ENCODE measurements at places on chromosomes 6 and 20. TPM values are rescaled to one million over a fixed set of nuclear protein-coding genes. Genes with fewer than 3 reads are reported as not detected.

RPL10A gene
- 1,878 TPM for polyA plus RNA-seq

MACROD2 gene
- 4.2 TPM for polyA plus RNA-seq

DEFB128 gene
- polyA plus RNA-seq, result not detected

OVOL2 gene
- polyA plus RNA-seq, result 3.1 TPM

DNA sequence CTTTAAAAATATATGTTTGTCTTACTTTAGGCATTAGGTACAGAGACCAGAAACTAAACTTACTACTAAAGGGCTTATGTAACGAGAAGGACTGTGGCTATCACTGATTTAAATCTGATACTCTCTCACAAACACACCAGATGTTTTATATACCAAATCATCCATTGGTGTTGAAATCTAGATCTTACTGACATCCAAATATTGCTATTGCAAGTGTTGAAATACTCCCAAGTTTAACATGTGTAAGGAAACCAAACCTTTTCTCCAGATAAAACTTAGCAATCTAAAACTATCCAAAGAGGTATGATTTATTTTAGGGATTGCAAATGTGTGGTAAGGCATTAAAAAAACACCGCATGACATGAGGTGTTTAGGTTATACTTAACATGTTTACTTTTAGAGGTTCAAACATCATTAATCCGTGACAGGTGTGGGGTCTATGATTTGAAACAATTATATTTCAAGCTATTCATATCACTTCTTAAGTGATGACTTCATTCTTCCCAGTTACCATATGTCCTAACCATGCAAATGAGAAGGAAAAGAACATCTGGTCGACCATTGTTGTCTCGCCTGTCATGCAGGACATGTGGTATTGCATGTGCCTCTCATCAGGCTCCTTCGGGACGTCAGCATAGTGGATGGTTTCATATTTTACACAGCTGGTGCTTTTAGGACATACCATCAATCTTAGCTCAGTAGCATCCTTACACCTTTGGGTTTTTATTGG lies 168.3 kb upstream of the SPACA1 start:
- DNase-seq, result no peak

DNA sequence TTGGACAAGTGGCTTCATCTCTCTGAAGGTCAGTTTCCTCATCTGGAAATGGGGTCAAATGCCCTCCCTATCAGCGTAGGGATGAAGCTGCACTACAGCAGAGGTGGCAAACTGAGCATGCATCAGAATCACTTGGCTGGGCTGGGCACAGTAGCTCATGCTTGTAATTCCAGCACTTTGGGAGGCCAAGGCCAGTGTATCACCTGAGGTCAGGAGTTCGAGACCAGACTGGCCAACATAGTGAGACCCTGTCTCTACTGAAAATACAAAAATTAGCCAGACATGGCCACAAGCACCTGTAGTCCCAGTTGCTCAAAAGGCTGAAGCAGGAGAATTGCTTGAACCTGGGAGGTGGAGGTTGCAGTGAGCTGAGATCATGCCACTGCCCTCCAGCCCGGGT lies 6.7 kb upstream of the MMP9 start:
- DNase-seq, result no peak

DNA sequence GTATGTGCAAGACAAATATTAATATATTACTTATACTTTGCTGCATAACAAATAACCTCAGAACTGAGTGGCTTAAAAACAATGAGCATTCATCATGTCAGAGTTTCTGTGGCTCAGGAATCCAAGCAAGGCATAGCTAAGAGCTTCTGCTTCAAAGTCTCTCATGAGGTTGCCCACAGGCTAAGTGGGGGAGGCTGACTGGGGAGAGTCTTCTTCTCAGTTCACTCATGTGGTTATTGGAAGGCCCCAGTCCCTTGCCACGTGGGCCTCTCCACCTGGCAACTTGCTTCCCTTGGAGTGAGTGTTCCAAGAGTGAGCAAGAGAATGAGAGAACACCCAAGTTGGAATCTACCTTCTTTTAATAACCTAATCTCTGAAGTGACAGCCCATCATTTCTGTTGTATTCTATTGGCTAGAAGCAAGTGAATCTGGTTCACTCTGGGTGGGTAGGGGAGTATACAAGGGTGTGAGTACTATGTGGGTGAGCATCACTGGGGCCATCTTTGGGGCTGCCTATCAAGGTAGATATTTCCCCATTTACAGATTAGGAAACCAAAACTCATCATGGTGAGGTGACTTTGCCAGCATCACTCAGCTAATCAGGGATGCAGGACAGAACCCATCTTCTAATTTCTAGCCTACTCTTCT lies 36.0 kb downstream of the DNAH8 start:
- no peak for DNase-seq

DNA sequence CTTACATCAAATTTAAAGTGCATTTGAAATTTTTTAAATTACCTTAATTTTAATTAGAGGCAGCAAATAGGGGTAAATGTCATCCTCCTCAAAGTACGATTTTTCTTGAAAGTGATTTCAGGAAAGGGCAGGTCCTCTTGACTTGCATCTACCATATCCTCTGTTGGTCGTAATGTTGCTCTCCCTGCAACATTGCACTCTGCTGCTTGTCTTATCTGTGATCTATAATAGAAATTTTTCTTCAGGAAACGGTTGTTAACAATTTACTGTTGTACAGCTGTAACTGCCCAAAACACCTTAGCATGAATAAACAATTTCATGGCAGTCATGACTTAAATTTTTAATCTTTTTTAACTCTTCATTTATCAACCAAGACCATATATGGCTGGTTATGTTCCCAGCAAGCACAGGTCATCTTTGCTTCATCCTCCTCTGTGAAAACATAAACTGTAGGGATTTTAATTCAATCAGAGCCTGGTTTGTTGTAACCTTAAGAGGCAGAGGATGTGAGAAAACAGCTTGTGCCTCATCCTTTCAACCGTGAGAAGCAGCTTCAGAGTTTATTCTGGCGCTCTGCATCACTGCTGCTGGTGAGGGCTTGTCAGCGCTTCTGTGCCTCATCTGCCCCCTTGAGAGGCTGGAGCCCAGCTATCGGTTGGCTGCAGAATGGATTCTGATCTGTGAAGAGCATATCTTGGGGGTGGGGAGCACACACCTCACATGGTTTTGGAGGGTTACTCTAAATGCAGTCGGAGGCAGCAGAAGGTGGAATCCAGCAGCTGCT lies 56.0 kb downstream of the CTNNBL1 start:
- no peak for DNase-seq

- DNase-seq, result no peak
Observed at GRCh38 chr20:44723391-44723790, 8.2 kb downstream of the CCN5 start.

- no peak for DNase-seq
Observed at GRCh38 chr20:19511931-19512330, 246.1 kb upstream of the RIN2 start.

DNA sequence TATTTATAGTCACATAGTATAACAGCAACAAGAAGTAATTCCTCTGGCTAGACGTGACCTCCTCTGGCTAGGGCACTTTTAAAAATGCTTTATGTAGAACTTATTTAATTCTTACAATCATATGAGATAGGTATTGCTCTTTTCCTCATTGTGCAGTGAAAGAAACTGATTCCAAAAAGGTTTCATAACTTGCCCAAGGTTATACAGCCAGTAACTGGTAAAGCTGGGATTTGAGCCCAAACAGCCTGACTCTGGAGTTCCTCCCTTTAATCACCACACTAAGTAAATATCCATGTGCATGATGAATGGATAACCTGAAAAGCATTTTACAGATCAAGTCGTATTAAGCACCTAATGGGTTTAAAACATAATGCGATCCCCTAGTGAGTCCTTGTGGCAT lies 214.6 kb downstream of the PRL start:
- no peak for DNase-seq

CFAP61 gene
- polyA plus RNA-seq, result 0.23 TPM

C20orf141 gene
- polyA plus RNA-seq, result 1.3 TPM

CLVS2 gene
- 0.02 TPM for polyA plus RNA-seq

- peak; percentile 13 for DNase-seq
Observed at GRCh38 chr6:127464881-127465459, 5.8 kb upstream of the KIAA0408 start.

GRCh38 chr6:122649701-122650100 lies 39.5 kb downstream of the PKIB start:
- DNase-seq, result no peak

L3MBTL1 gene
- 13.5 TPM for polyA plus RNA-seq

CLPSL2 gene
- polyA plus RNA-seq, result 0.09 TPM

- DNase-seq, result no peak
Observed at GRCh38 chr20:19944772-19945459, 72.2 kb upstream of the NAA20 start.

ASIP gene
- 1.8 TPM for polyA plus RNA-seq

DNA sequence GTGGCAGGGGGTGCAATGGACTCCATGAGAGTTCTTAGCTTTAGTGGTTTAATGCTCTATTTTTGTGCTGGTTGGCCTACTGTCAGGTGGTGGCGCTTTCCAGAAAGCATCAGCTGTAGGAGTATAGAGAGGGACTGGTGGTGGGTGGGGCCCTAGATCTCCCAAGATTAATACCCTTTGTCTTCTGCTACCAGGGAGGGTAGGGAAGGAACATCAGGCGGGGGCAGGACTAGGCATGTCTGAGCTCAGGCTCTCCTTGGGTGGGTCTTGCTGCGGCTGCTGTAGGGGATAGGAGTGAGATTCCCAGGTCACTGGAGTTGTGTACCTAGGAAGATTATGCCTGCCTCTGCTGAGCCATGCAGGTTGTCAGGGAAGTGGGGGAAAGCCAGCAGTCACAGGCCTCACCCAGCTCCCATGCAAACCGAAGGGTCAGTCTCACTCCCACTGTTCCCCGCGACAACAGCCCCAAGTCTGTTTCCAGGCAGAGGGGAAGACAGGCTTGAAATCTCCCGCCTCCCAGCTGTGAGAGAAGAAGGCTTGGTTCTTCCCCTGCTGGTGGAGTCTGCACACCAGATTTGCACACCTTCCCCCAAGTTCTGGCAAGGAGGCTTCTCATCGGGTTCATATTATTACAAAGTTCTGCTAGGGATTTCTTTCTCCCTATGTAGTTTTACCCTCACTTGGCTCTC lies 46.7 kb upstream of the PKIB start:
- DNase-seq, result no peak

- no peak for DNase-seq
Observed at GRCh38 chr6:141265756-141266623, 866.7 kb upstream of the GJE1 start.

DNA sequence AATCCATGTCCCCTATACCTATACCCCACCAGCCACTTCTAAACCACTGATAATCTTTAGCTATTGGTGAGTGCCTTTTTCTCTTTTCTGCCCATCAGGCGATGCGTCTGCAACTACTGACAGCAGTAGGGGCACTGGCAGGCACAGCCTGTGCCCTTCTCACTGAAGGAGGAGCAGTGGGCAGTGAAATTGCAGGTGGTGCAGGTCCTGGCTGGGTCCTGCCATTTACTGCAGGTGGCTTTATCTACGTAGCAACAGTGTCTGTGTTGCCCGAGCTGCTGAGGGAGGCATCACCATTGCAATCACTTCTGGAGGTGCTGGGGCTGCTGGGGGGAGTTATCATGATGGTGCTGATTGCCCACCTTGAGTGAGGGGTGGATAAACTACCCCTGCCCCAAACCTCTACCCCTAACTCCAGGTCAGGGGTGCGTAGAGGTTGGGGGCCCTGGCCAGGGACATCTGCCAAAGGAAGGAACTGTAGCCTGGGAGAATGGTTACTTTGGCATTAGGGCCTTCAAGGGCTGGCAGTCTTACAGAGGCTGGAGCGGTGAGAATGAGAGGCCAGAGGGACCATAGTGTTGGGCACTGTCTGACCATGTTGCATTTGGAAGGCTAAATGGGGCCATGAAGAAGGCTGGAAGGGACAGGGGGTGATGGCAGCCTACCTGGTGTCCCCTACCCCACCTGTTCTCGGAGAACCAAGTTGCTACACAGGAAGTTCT lies 851 bp upstream of the HSD17B8 start:
- no peak for DNase-seq

C6orf141 gene
- polyA plus RNA-seq, result 5.1 TPM

PRSS35 gene
- polyA plus RNA-seq, result 0.68 TPM

DNA sequence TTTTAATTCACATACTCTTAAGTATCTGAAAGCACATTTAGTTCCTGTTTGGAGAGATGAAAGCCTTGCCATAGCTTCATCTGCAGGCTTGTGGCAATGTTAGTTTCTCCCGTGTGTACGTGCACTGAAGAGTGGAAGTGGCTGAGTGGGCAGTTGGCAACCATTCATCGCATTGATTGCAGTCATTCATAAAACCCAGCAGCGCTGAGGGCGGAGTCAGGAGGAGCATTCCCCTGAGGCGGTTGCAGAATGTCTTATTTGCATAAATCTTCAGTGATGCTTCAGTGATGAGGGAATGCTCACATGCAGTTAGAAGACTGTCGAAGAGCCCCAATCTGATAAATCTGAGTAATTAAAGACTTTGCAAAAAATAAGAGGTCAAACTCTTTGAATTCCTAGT lies 79.1 kb downstream of the RIMS1 start:
- no peak for DNase-seq

DNA sequence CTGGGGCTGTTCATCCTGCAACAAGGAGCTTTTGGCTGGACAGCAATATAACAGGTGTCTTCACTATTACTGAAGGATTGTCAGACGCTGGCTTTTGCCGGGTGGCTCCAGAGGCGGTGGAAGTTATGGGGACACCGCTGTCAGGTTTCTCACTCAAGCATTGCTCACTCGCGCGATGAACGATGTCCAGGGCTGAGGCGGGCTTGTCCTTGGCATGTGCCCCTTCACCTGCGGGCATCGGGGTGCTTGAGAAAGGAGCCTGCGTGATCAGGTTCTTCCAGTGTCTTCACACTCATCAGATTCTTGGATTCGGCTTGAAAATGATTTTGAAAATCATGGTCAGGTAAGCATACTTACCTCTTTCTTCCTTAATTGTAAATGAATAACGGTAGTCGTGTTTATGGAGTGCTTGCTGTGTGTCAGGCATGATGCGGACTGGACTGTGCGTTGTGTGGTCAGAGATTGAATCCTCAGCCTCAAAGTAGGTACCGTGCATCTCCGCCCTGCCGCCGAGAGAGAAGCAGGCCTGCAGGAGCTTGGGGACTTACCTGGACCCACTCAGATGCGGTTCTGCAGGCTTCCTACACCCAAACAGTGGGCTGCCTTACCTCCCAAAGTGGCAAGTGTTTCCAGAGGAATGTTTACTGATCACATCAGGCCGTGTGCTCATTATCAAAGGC lies 18.3 kb upstream of the PYGB start:
- no peak for DNase-seq

DNA sequence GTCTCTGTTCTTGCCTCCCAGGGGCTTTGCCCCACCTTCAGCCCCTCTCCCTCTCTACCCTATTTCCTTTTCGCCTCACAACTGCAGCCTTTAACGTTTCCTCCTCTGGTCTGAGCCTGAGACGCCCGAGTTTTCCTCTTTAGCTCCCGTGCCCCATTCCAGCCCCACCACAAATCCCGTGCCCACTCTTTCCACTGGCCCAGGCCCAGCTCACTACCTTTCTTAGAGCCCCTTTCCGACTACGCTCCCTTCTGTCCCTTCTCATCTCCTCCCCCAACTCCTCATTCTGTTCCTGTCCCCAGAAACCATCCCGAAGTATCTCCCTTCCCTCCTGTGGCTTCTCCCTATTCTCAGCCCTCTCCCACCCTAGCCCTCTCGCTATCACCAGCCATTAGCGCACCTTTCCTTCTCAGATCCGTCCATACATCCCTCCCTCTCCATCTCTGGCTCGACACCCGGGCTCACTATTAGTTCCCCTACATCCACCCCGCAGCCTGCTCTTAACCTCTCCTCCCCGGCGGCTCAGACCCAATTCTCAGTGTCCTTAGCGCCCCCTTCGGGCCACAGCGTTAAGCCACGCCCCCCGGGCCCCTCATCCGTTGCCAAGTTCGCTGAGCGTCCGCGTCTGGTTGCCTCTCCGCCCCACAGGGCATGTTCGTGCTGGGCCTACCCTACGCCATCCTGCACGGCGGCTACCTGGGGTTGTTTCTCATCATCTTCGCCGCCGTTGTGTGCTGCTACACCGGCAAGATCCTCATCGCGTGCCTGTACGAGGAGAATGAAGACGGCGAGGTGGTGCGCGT lies 2.7 kb downstream of the SLC32A1 start:
- peak; percentile 56 for DNase-seq
